ENCODE measurements at places on chromosomes 11 and 22.
A peak's percentile ranks its signal among the peaks of the same experiment; 100 is the strongest.

GRCh38 chr11:61971248-61972111 lies 4.0 kb upstream of the FTH1 start:
- DNase-seq = no peak

DNA sequence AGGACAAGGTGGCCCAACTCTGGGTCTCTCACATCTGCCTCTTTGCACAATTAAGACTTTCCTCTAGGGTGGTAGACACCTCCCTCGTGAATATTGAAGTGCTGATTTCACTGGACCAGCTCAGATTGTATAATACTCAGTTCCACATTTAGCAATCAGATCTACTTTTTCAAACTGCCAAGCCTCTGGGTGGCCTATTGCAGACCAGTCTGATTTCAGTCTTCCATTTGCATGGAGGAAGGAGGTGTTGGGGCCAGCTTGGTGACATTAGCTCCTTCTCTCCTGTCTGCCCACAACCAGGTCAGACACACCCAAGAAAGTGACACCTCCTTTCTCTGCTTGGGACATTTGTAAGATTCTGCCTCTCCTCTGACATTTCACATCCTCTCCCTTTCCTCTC lies 78.2 kb downstream of the PPFIBP2 start:
- no peak for DNase-seq

DNA sequence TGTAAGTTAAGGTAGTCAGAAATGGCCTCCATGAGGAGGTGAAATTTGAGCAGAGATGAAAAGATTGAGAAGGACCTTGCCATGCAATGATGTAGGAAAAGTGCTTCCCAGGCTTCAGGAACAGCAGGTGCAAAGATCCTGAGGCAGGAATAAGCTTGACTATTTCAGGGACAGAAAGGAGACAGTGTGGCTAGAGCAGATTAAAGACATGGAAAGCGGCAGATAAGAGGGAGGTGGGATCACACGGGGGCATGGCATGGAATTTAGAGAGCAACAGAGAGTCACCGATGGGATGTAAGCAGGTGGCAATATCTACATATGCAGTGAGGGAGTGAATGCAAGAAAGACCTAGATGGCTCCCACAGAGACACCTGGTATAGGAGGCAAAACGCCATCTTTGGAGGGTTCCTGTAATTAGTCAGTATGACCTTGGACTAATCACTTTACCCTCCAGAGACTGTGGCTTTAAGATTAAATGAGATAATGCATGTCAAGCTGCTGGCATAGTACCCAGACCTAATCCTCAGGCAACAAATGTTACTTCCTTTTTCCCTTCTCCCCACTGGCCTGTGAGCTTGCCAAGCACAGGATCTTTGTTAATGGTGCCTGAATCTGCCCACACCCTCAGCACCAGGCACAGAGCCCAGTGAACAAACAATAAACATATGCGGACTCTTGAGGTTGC lies 24.6 kb upstream of the ACER3 start:
- no peak for DNase-seq

- no peak for DNase-seq
Measured at GRCh38 chr11:121749691-121750090, 296.9 kb upstream of the SORL1-AS1 start.

DNA sequence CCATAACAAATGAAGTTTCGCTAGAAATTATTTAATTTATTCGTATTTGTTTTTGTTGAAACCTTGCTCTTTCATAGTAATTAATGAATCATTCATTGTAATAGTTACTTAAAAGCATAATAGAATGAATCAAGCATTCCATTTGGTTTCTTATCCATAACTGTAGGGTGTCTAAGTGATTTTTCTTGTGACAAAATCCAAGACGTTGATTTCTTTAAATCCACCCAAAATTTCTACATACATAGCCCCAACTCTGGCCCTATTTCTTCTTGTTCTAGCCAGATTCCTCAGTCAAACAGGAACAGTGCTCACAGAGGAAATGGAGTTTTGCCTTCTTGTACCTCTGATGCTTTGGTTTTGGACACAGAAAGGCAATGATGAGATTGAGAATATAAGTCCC lies 25.5 kb downstream of the UBASH3B start:
- DNase-seq = no peak

DNA sequence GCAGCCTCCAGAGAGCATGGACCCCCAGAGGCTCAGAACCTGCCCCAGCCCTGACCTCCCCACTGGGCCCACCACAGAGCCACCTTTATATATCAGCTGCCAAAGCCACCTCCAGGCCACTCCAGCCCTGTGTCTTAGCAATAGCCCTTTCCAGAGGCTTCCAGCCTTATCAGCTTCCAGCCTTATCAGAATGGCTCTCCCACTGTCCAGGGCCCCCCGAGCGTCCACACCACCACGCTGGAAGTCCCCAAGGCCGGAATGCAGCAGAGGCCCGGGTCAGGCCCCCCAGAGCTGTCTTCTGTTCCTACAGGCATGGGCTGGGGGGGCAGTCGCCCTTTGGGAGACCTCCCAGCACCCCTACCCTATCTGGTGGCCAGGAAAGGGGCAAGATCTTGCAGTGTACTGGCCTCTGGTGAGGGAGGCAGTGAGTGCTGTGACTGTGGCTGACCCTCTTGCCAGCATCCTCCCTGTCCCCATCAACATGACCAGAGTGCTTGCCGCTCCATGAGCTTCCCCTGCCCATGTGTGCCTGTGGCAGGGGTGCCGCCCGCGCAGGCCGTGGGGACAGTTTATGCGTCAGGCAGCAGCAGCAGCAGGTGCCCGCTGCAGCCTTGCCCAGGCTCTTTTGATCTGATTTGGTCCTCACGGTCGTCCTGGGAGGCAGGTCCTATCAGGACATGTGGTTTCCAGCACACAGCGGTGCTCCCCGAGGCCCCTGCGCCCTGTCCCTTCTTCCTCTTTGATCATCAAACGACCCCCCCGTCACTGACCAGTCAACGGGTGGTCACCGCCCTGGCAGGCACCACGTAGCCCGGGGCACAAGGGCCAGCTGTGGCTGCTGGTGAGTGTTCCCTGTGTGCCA lies 15.9 kb downstream of the OSBPL5 start:
- DNase-seq = no peak

DNA sequence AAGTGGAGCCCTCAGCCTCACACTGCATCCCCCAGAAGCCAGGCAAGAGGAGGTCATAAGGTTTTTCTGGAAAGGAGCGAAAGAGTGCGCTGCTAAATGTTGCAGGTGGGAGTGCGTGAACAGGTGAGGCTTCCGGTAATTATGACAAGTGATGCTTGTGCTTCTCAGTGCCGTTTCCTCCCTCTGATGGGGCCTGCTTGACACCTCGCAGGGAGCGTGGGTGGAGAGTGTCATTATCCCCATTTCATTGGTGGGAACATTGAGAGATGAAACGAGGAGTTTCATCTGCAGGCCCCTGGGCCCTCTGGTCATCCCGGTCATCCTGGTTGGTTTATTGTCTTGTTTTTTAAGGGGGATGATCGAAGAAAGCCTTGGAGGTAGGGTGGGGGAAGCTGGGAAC lies 57.5 kb downstream of the BCR start:
- no peak for DNase-seq

DNA sequence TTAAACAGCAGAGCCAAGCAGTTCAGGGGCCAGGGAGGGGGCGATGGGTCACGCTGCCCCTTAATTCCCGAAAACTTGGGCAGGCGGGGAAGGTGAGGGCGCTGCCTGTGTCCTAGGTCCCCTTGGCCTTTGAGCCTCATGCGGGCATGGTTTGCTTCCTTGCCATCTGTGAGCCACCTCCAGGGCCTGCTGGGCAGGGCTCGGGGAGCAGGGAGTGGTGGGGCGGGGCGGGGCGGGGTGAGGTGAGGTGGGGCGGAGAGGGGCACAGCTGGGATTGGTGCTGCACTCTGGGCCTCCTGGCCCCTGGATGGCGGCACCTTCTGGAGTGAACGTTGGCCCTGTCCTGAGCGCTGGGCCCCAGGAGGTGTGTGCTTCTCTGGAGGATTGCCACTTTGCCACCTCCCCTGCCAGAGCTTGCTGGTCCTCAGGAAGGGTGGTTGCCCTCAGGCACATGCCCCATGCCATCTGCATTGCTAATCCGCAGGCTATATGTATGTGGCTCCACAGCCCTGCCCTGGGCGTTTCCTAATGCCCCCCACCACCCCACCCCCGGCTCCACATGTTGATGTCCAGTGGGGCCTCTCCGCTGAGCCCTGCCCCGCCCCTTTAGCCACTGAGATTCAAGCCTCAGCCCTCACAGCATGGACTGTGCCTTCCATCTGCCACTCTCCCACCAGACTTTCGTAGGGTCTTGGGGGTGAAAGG lies 352.5 kb downstream of the TBC1D22A start:
- no peak for DNase-seq

GRCh38 chr11:107606141-107606540 lies 15.2 kb downstream of the ELMOD1 start:
- DNase-seq = no peak

GRCh38 chr11:35943713-35944502 lies at the start of gene LDLRAD3:
LDLRAD3 (plus strand) TSS chr11:35944062; CDS start chr11:35944099, 37 bp downstream.
- DNase-seq = peak; percentile 36

DNA sequence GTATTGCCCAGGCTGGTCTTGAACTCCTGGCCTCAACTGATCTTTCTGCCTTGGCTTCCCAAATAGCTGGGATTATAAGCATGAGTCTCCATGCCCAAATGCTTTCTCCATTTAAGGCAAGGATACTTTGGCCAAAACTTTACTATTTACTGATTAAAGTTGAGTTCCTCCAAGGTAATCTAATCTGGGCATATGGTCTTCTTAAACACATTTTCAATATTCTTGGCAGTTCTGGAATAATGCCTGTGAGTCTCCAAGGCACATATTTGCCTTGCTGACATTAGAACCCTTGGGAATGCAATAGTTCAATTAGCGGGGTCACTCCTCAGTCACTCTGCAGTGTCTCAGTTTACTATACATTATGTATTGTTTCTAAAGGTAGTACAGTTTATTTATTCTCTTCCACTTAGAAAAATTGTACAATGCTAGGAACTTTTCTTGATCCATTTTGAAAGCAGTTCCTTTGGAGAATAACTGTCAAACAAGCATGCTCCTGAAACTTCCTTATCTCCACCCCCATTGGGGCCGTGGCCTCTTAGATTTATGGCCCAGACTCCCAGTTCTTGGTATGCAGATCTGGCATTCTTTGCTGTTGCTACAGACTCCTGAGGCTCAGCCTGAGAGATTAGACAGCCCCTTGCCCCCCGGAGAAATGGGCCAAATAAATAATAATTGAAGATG lies 13.1 kb upstream of the RAB38 start:
- DNase-seq = no peak

DNA sequence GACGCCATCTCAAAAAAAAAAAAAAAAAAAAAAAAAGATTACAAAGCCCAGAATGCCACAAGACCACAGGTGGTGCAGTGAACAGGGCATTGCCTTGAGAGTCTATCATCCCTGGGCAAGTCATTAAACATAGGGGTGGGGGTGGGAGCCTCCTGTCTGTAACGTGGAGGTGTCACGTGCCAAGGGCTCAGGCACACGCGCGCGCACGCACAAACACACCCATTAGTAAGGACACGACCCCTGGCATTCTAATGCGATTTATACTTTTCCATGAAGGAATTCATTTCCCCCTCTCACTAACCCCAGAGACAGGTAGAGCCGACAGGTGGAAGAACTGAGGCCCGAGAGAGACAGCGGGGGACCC lies 5.8 kb upstream of the GCAT start:
- no peak for DNase-seq

DNA sequence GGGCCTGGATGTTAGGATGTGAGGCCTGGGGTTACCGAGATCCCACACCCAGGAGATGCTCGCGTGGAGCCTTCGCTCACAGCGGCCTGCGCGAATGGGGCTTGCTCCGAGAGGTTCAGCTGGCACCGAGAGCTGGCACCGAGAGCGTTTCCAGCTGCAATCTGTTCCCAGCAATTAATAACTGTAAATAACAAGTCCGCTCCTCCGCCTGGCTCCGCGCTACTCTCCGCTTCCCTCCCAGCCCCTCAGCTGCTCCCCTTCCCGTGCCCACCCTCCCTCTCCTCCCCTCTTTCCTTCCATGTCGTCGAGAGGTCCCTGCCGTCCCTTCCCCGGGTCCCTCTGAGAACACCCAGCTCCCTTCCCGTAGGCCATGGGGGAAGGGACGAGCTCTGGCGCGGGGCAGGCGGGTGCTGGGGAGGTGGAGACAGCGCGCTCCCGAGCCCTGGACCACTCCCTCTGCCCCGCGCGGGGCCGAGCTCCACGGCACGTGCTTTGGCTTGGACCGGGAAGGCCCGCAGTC lies 110.8 kb downstream of the WNT7B start:
- no peak for DNase-seq

GRCh38 chr11:46858920-46859546 lies 13.0 kb upstream of the CKAP5 start:
- DNase-seq = no peak

DNA sequence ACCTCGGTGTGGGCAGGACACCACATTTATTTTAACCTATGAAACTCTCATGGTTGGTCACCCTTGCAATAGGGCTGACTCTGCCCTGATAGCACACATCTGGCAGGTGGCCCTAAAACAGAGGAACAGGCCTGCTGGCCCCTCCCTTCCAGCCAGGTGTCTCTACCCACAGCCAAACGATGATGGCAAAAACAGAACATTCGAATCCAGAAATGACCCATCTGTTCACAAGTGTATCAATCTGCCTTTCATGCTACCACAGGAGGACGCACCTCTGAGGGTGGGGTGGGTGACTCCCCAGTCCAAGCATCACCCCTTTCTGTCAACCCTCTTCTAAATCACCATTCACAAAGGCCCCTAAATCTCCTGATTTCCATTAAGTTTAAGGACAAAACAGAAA lies 118.1 kb downstream of the ETS1 start:
- DNase-seq = no peak

DNA sequence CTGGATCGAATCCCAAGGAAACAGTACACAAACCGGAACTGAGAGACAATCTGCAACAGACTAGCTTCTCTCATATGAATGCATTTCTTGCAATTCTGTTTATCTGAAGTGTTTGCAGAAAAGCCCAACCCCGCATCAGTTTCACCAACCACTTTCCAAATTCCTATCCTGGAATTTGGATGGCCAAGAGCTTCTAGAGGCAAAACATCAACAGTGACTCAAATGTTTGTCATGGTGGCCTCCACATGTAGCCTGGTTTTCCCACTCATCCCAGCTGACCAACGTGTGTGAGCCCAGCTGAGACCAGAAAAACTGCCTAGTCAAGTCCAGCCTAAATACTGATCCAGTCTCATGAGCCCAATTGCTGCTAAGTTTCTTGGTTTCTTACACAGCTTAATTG lies 8.3 kb upstream of the MIEF1 start:
- no peak for DNase-seq

DNA sequence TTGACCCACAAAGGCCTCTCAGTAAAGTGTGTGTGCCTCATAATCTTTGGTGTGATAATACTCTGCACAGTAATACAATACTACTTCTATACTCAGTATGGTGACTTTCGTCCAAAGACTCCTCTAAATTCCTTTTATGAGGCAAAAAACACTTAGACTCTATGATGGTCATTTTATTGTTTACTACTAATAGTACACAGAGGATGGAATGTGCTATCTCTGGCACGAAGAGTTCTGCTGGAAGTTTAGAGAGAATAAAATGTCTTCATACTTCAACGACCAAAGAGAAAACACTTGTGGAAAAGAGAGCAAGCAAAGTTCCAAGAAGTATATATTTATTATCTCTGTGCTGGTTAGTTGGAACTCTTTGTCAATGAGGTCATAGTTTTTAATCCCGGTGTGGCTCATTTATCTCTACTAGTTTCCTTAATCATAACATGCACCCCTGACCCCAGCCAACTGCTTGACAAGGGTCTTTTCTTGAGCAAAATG lies 7.5 kb upstream of the CSTF3 start:
- no peak for DNase-seq
